ENCODE measurements at places on chromosomes 3 and 15.

DNA sequence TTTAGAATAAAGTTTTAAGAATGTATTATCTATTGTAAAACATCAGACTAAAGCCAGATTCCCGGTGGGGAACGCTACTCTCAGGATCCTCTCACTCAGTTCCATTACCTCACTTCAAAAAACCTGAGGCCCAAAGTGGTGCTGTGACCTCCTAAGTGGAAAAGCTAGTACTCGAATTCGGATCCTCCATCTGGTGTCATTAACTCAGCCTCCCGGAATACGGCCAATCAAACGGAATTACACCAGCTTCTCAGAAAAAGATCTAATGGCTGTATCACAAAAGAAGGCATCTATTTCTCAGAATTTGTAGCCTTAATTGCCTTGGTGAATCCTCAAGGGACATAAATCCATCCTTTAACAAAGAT lies 627 bp downstream of the ACAD11 start:
- no peak for DNase-seq

GRCh38 chr15:31001702-31002101 lies 10.3 kb upstream of the MTMR10 start:
- no peak for DNase-seq

DNA sequence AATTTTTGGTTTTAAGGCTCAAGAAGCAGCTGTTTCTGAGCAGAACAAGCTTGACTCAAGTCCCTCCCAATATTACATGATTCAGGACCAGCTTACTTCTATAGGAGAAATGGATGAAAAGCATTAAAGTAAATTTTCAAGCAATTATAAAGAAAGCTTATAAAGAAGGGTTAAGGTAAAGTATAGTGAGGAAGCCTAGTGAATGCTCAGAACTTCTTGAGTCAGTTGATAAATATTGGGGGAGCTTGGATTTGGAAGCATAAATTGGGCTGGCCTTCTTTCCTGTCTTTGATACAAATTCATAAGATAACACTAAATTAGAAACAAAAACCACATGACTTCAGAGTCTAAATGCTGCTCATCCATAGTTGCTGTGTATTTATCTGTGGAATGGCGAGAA lies 156.0 kb downstream of the CHL1 start:
- DNase-seq: no peak

DNA sequence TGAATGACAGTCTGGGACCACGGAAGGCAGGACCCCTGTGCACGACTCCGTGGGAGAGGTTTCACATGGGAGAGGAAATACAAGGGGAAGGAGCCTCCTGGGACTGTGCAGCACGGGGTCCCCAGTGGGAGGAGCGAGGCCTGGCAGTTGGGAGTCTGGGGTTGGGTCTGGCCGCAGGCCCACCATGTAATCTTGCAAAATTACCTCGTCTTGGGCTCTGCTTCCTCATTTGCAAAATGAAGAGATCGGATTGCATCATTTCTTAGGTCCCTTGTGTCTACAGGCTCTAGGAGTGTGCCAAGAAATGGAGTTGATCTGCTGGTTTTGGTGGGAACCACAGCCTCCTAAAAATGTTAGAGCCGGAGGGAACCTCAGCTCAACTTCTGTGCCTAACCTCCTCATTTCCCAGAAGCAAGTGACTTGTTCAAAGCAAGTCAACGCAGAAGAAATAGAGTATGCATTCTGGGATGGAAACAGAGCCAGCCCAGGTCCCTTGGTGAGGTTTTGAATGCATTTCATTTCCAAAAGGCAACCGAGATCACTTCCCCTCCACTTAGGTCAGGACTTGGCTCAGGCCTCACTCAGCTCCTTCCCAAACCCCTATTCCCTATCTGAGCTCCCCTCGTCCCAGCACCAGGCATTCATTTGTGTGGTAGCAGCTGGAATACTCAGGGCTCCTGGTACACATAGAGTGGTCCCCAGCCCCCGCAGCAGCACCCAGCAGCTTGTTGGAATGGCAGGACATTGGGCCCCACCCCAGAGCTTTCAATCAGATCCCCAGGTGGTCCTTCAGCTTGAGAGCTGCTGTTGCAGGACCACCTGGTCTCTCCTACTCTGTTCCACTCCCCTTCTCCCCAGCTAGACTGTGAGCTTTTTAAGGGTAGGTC lies 267.7 kb downstream of the XXYLT1 start:
- no peak for DNase-seq

- no peak for DNase-seq
Observed at GRCh38 chr15:79401301-79401700, 30.8 kb upstream of the MINAR1 start.

DNA sequence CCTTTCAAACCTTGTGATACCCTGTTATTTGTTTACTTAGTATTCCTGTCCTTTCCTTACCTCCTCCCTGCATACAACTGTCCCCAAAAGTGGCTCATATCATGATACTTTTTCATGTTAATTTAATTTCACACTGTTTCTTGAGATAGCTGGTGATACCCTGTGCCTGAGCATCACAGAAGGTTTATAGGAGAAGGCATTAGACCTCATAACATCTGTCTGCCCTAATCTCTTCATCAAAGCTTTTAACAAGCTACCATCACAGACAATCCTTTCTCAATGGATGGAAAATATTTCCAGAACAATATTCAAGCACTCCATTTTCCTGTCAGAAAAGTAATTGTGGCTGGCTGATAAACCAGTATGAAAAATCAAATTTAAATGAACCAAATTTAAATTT lies 81.6 kb downstream of the SSR3 start:
- no peak for DNase-seq

- no peak for DNase-seq
Observed at GRCh38 chr3:77648214-77648613, 608.3 kb downstream of the ROBO2 start.

GRCh38 chr3:99344216-99344615 lies 294.2 kb upstream of the COL8A1 start:
- no peak for DNase-seq
